NCI-H226 (cell line): ENCODE measurements at places on chromosomes 1 and 21.
A peak's percentile ranks its signal among the peaks of the same experiment; 100 is the strongest.

- no peak for DNase-seq
Measured at GRCh38 chr1:100719490-100719889, at the start of gene VCAM1. Gene VCAM1 (plus strand): TSS chr1:100719742. CDS start chr1:100719861, 119 bp downstream.

GRCh38 chr1:194104247-194104844 lies 917.9 kb upstream of the B3GALT2 start:
- no peak for DNase-seq

- DNase-seq: no peak
Measured at GRCh38 chr21:31901315-31901714, 28.5 kb downstream of the HUNK start.

DNA sequence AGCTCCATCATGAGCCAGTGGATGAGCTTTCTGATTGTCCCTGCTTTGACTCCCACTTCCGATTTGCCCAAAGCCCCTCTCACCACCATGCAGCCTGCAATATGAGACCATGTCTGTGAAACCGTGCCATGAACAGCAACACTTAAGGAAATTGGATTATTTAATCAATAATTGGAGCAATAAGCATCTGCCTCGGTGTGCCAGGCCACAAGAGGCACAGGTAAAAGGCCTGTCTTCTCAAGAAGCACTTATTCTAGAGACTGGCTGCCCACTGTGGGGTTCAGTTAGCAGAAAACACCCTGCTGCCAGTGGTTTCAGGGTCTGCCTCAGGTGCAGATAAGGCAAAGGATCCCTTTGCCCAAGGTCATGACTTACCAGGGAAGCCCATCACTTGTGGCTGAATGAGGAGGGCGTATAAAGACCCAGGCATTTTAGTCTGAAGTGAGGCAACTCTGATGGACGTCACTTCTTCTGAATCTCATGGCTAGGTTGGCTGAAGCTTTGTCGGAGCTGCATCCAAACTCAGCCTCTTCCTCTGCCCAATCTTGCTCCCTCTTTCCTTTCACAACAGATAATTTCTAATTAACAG lies 7.1 kb upstream of the CHI3L2 start:
- DNase-seq: no peak

DNA sequence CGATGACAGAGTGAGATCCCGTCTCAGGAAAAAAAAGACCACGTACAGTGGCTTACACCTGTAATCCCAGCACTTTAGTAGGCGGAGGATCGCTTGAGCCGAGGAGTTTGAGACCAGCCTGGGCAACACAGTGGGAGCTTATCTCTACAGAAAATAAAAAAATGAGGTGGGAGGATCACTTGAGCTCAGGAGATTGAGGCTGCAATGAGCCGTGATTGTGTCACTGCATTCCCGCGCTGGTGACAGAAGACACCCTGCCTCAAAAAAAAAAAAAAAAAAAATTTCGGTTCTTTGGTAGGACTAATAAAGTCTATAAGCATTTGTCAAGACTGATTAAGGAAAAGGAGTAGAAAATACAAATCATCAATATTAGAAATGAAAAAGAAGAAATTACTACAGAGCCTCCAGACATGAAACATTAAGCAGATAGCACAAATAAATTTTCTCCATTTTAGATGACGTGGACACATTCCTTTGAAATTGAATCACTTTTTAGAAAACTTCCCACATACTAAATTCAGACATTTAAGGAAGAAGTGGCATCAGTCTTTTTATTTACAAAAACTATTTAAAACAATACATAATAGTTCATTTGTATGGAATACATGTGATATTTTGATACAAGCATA lies 30.4 kb downstream of the MORC3 start:
- DNase-seq: peak; percentile 53

GRCh38 chr1:3375245-3375644 lies 79.2 kb upstream of the ARHGEF16 start:
- DNase-seq: no peak

GRCh38 chr1:25926731-25927496 lies 20.7 kb upstream of the STMN1 start:
- DNase-seq: no peak

DNA sequence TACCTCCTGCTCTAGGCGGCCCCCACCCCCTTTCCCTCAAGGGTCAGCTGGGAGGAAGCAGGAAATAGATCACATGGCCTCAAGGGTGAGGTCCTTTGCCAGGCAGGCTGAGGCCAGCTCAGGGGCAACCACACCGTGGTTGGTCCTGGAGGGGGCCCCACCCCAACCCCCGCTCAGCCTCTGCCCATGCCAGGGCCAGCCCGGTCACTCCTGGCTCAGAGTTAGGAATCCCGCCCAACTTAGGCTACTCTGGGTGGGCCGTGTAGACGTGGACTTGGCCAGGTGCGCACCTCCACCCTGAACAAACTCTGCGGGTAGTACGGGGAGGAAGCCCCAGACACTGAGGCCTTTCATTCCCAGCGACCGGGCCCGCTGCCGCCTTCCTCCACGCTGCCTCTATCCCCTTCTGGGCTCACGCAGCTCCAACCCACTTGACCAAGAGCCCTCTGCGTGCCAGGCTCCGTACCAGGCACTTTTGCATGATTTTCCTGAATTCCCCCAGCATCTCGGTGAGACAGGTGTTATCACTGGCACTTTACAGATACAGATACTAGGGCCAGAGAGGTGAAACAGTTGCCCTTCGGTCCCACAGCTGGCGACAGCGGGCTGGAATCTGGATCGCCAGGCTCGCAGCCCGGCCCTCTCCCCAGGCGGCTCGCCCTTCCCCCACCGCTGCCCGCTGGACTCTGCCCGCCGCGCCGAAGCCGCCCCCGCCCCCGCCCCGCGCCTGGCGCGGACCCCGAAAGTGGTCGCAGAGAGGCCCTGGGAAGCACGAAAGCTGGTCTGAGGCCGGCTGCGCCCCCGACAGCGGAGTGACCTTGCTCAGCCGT lies 769 bp downstream of the GALE start:
- peak; percentile 97 for DNase-seq

DNA sequence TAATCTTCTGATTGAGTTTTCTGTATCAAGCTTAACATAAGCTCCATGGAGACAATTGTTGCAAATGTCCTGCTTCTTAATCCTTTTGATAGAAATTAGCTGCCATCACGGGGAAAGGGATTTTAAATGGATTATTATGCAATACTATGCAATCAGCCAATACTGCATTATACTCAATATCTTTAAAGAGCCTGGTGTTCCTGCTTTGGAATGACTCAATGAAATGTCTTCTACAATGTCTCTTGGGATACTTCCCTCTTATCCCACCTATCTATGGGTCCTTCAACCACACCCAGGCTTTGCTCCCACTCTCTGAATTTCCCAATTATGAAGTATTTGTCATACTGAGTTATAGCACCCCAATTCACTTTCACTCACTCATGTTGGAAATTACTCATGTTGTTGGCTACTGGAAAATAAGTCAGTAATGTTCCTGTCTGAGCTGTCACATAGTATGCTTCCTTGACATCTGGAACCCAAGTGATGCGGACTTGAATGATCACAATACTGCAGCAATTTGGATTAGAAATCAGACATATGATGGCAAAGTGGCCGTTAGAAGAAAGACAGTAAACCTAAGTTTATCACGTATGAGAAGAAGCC lies 85.0 kb downstream of the TPR start:
- DNase-seq: no peak

DNA sequence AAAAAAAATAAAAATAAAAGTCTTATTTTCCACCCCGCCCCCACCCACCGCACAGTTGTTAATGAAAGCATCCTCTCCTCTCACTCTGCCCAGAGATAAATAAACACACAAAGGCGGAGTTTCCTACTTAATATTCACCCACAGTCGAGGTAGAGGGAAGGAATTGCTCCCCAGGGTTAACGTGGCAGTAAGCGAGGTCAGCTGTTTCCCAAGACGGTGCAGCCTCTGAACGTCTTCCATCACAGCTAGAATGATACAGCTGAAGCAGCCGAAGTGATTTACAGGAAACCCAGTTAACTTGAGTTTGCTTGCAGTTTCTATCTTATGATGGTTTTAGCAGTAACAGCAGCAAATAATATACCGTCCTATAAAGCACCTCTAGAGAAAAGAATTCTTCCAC lies 283.9 kb downstream of the PBX1 start:
- no peak for DNase-seq

DNA sequence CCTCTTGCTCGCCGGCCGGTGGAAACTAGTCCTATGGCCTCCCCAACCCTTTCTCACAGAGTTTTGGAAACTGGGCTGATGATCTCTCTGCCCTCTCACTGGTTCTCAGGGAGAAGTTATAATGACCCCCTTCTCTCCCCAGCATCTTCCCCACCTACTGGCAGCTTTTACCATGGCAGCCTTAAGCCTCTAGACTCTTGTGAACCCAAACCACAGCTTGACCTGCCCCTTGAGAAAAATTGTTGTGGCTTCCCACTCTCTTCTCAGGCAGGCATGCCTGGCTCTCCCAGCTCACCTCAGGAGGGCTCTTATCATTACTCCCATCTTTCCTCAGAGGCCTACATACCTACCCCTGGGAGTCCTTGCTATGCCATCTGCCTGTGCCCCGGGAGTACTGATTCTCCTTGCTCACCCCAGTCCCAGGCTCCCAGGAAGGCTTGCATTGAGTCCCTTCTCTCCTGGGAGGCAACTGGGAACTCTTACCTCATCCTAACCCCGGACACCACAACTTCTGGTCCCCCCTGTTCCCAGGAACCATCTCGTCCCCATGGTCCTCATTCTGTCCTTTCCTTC lies 1.6 kb downstream of the NSUN4 start:
- peak; percentile 5 for DNase-seq

GRCh38 chr1:42973286-42973685 lies 14.6 kb upstream of the SLC2A1 start:
- DNase-seq: no peak

DNA sequence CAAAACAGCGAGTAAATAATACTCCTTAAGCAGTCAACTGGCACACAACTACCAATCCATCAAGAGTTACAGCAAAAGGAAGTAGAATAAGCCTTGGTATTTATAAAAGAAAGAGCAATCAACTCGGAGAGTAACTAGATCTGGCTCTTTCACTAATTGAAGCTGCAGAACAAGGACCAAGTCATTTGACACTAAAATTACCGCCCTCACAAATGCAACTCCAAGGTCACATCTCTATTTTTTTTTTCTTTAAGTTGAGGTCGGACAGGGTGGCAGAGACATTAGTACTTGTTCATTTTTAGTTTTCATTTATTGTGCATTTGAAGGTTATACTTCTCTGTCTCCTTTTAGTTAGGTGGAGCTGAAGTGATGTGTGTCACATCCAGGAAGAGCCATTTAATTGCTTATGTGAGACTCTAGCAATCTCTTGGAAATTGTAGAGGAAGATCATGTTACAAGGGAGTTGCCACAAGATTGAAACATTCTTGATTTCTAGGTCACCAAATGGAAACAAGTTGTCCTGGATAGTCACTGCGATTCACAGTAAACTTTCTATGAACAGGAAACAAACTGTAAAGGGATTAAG lies 138.1 kb upstream of the ADAMTS5 start:
- DNase-seq: no peak

DNA sequence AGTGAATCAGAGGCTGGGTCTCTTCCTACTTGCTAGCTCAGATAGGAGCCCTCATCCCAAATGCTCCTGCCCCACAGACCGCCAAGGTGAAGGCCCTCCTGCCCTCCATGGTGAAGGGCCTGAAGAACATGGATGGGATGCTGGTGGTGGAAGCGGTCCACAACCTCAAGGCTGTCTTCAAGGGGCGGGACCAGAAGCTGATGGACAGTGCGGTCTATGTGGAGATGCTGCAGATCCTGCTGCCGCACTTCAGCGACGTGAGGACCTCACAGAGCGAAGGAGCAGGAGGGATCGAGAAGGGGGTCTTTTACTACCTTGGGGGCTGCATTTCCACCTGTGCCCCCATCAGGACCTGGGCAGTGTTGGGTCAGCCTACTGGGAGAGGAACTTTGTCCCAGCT lies 14.6 kb upstream of the TTC4 start:
- no peak for DNase-seq

DNA sequence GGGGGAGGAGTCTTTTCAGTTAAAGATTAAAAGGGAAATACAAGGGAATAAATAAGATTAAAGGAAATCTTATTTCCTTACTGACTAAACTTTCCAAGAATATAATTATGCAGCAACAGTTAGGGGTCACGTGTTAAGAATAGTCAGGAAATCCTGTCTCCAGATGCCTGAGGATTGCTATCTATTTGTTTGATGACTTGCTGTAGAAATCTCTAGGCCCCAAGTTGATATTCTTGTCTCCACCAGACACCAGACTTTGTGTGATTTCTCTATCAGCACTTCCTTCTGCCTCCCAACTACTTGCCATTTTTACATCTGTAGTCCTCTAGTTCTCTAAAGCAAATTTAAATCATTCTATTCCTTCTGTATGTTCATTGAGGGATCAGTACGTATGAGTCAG lies 77.5 kb downstream of the RPAP2 start:
- DNase-seq: no peak

- no peak for DNase-seq
Measured at GRCh38 chr1:209486861-209487593, 96.5 kb upstream of the CAMK1G start.

GRCh38 chr21:46018615-46019014 lies 37.0 kb downstream of the COL6A1 start:
- DNase-seq: no peak

GRCh38 chr1:62011006-62011405 lies 183.6 kb upstream of the L1TD1 start:
- DNase-seq: no peak

DNA sequence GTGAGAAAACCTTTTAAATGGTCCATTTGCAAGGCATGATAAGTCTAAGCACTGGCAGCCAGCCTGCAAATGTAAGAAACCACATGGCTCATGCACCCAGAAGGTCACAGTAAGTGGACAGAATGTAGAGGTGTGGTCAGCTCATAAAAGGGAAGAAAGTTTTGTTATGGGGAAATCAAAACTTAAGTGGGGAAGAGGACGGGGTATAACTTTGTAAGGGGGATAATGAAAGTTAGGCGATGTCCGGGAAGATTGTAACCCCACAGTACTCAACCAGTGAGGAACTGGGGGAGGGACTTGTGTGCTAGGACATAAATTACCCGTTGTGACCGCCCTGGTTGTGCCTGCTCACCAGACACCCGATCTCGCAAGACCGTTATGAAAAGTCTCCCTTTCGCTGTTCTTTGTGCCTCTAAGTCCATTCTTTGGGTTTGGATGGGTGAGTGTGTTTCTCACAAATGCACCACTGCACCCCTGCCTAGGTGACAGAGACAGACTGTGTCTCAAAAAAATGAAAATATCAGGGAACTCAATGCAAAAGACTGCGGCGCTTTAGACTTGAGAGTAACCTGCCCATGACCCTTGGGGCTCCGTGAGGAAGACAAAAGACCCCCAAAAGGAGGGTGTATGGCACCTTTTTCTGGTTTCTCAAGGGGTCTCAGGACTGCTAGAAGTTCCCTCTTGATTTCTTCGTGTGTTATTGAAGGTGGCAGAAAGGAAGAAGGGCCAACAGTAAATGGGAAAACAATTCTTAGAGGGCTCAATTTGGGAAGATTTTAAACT lies 28.6 kb upstream of the ZNF496 start:
- DNase-seq: no peak

GRCh38 chr1:230012741-230013140 lies 54.3 kb upstream of the GALNT2 start:
- DNase-seq: no peak

- no peak for DNase-seq
Measured at GRCh38 chr1:29969576-29969975, 733.3 kb downstream of the PTPRU start.

- DNase-seq: no peak
Measured at GRCh38 chr1:112256411-112256810, 139.6 kb upstream of the CTTNBP2NL start.
